ENCODE measurements at places on chromosomes 4 and X.

GRCh38 chrX:3256868-3257267, 89.6 kb downstream of the MXRA5 start:
- no peak for DNase-seq

DNA sequence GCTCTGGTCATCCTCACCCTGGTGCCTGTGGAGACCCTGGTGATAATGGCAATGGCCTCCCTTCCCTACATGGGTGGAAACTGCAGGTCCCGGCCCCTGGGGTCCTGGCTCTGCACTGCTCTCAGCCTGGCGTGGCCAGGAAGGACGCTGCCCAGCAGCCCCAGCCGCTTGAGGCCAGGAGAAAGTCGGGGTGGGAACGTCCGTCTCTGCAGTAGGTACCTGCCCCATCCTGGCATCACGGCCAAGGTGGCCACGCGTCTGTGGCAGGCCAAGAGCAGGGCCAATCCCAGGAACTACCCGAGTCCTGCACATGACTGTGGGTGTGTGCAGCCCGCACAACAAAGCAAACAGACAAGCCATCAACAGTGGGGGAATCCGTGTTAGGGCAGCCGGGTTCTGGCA, 33.8 kb downstream of the FGFRL1 start:
- peak; percentile 15 for DNase-seq

- no peak for DNase-seq
Observed at GRCh38 chr4:8135666-8136065, 22.9 kb downstream of the ABLIM2 start.

DNA sequence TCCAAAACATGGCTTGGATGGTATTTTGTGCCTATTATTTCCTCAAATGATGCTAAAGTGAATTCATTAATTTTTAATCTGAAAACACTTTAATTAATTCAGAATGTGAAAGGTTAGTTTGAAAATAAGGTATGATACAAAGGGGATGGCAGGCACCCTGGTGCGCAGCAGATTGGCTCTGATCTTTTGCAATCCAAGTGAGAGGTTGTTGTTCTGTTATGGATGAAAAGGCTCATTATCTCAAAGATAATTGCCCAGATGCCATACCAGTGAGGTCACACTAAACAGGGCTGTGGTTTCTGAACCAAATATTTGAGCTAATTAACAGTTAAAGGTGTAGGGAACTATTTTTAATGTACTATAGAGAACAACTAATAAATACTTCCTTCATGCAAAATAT, 504.9 kb downstream of the RAPGEF2 start:
- DNase-seq, result no peak

GRCh38 chr4:122742933-122743829, 10.7 kb downstream of the BBS12 start:
- no peak for DNase-seq

- no peak for DNase-seq
Observed at GRCh38 chr4:142944565-142944964, 98.5 kb upstream of the INPP4B start.

- DNase-seq, result no peak
Observed at GRCh38 chr4:108540536-108540935, 79.8 kb upstream of the RPL34 start.

GRCh38 chr4:8731364-8731763, 138.8 kb downstream of the CPZ start:
- DNase-seq, result no peak

- DNase-seq, result no peak
Observed at GRCh38 chrX:50920132-50920531, 9.6 kb downstream of the BMP15 start.

DNA sequence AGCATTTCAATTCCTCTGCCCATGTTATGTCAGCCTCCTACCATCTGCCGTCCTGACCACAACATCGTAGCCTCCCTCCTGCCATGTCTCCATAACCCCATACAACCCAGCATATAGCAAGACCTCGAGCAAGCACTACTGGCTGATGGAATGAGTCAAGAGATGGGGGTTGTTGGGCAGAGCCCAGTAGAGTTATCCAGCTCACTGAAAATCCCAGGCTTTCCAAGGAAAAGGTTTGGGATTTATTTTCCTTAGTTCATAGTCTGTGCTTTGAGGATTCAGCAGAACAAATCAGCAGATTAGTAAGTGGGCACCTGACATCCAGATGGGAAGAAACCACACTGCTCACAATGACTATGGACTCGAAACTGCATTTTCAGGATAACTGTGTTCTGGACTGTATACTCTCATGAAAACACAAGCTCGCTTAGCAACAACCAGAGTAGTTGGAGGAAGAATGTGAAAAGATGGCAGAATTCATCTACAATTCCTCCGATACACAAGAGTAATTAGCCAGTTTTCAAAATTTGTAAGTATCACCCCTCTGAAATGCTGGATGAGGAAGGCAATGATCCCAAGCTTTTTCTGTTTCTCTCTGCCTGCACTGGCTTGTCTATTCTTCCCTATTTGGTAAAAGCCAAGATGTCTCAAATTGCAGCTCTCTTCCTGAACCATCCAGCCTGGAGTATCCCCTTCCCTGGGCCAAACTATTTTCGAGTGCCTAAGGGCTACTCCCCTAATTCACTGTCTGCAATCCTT, 186.2 kb upstream of the TBL1X start:
- DNase-seq, result no peak

GRCh38 chr4:40183615-40184411, 13.0 kb upstream of the RHOH start:
- no peak for DNase-seq

DNA sequence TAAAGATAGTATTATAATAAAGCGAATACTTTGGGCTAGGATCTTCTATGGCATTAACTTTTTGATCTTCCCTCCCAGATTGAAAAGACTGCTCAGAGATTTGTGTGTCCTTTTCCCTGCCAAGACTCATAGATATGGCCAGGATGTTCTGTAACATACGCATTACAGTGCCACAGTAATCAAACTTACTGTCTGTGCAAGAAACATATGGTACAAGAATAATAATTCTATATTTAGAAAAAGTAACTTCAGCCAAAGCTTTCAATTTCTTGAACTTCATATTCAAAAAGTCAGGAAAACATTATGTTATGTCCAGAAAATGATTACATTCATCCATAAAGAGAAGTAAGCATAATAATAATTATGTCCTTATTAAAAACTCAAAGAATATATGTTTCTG, 100.9 kb upstream of the GUCY1A1 start:
- no peak for DNase-seq

DNA sequence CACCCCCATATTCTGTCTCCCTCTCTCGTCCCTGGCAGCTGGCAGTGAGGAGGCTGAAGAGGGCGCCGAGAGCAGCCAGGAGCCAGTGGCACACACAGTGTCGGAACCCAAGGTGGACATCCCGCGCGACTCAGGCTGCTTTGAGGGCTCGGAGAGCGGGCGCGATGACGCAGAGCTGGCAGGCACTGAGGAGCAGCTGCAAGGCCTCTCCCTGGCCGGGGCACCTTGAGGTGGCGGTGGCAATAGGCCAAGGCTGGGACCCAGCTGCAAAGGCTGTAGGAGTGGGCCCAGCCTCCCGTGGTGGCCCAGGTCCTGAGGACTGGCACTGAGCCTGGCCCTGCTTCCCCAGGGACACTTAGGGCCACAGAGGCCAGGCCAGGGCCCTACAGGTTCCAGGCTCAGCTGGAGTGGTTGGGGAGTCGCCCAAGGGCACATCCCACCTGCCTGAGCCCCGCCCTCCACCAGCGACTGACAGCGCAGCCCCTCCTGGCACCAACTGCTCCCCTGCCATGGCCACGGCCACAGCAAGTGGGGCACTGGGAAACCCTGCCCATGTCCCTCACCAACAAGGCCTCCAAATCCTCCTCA, 13.9 kb downstream of the SASH3 start:
- DNase-seq, result no peak

GRCh38 chr4:87953826-87954225, 21.7 kb upstream of the SPP1 start:
- no peak for DNase-seq

DNA sequence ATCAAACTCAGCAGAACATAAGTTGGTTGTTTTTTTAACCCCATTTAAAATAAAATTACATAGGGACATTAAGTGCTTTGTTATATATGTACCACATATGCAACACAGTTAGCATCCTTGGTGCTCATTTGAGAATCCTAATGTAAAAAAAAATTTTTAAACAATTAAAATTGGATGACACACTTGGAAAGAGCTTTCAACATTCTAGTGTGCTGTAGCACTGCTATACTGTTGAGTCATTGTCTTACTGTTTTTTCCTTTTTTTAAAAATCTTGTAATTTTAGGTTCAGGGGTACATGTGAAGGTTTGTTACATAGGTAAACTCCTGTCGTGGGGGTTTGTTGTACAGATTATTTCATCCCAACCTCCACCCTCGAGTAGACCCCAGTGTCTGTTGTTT, 12.8 kb downstream of the THAP9 start:
- DNase-seq, result no peak

DNA sequence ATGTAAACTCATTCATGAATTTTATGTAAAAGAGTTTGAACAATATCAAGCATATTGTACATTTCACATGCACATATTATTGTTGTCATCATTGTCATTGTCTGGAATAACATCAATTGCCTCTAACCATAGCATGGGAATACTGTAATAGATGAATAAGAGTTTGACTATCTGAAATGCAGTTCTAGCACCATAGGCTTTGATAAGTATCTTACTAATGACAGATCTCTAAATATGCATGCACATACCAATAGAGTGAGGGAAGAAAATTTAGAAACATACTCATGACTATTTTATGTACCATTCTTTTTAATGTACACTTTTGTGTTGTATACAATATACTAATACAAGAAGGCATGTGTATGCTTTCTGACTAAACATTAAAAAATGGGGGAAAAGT, 161.6 kb upstream of the SPRY1 start:
- no peak for DNase-seq

DNA sequence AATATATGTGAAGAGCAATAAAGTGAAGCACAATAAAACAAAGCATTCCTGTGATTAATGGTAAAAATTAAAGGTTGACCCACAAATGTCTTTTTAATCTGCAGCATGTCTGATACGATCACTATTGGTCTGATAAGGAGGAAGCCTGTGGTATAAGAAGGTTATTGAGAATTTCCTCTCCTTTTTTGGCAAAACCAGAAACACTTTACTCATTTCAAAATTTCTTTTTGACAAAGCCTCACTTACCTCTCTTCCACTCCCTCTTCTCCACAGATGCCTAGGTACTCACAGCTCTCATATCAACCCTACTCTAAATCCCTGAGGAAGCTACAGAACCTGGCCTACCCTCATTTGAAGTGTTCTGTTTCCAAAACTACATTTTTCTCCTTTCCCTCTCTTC, 56.1 kb downstream of the TSPAN5 start:
- DNase-seq, result no peak

GRCh38 chr4:6568689-6569332, 6.2 kb upstream of the MAN2B2 start:
- no peak for DNase-seq

- no peak for DNase-seq
Observed at GRCh38 chr4:105683038-105683437, 25.5 kb downstream of the INTS12 start.

GRCh38 chr4:174626342-174627008, 104.2 kb upstream of the HPGD start:
- DNase-seq, result no peak

GRCh38 chr4:170110285-170110672, 20.5 kb upstream of the AADAT start:
- DNase-seq, result no peak

DNA sequence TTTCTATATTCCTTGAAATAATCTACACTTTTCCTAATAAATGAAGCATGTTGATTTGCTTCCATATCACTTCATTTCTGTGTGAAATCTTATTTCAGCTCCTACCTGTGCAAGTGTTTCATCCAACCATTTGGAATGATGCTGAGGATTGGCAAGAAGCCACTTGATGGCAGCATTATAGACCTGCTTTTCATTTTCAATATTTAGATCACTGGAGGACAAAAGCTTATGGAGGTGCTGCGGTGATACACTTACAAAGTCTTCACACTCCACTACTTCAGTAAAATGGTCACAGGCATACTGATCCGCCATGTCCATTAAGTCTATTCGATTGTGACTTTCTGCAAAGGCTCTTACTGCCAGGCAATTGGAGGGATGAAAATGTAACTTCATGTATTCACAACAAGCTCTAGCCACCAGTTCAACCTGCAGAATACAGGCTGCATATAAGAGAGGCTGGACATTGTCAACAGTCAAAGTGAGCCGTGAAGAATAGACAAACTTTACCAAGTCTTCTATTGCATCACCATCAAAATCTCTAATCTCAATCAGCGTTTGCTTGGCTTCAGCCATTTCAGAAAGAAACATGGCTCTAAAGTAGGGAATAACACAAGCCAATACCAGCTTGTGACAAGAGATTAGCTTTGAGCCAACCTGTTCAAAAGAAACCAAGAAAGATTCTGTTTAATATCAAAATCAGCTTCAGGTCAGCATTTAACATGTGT, 35.1 kb downstream of the KLHL8 start:
- DNase-seq, result no peak

- peak; percentile 40 for DNase-seq
Observed at GRCh38 chr4:122826553-122827257, at the start of gene FGF2. TSS of gene FGF2 (plus strand) at chr4:122826831. CDS start at chr4:122827175, 344 bp downstream.

DNA sequence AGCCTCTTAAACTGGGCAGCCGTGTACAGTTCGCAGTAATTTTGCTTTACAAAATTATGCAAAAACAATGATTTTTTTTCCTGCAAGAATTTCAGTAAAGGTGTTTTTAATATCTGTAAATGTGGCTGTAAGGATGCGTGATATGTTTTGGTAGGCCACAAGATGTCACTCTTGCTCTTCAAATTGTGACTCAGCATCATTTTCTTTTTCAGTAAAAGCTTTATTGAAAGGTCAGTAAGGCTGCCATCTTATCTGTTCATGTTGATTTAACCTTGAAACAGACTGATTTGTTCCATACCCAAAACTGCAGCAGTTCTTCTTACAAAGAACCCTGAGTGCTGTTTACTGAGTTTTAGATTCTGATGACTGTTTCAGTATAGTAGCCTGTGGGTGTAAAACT, 39.9 kb downstream of the TXLNG start:
- DNase-seq, result no peak

DNA sequence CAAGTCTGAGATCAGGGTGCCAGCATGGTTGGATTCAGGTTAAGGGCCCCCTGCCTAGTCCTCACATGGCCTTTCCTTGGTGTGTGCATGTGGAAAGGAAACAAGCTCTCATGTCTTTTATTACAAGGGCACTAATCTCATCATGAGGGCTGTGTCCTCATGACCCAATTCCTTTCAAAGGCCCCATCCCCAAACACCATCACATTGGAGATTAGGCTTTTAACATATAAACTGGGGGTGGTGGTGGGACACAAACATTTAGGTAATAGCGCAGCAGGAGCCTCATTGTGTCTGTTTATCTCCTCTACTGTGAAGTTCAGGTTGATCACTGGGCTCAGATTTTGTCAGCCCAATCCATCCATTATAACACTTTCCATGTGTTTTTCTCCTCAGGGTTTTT, 41.0 kb downstream of the BEX3 start:
- no peak for DNase-seq

- no peak for DNase-seq
Observed at GRCh38 chrX:39189431-39189830, 388.2 kb downstream of the MID1IP1 start.

DNA sequence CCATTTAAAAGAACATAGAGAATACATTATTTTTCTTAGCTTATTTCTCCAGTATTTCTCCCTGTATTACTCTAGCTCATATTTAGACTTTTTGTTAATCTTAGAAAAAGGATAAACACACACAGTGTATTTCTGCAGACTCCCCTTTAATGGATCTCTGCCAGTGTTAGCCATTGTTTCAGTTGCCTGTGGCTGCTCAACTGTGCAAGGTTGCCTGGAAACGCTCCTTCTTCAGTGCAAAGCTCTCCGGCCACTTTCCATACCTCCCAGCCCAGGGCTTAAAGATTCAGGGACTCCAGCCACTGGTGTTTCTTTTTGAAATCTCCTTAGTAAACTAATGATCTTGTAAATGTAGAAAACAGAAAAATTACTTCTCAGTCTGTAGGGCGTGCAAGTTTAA, 104.9 kb downstream of the SLIT2 start:
- DNase-seq, result no peak

All from GM12892 (cell line).